ENCODE measurements at places on chromosomes 1 and 21.

GRCh38 chr1:107298526-107298925 is 157.7 kb downstream of the NTNG1 start:
- DNase-seq: no peak

GRCh38 chr1:225137976-225138375 is 208.5 kb downstream of the DNAH14 start:
- no peak for DNase-seq

DNA sequence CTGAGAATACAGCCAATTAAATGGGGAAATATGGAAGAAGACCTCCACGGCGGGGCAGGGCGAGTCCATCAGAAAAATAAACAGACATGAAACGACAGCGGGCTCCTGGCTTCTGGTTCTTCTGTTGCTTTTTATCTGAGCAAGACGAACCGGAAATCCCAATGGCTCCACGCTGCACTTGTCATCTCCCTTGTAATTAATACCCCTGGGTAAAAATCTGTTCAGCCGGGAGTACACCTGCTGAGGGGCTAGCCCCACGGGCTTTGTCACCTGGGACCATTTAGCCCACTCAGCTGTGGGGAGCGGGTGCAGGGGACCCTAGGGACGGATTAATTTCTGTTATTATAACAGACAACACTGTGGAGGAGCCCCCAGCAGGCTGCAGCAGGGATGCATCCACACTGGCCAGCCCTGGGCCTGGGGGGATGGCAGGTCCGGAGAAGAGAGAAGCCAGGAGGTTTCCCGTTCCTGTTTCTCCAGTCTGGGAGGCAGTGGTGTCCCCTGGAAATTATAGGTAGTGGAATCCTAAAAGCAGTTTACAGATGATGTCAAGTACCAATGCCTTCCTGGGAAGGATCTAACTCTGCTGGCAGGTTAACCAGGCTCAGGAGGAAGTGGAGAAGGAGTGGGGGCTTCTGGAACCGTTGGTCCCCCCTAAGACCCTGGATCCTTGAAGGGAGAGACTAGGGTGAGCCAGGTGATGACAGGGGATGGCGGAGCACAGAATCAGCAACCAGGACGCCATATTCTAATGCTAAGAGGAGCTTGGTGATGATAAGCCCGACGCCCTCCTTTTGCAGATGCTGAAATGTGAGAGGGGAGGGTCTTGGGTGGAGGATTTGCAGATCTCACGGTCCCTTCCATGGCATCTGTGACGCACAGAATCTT is 566.1 kb downstream of the PTPRU start:
- DNase-seq: no peak

- no peak for DNase-seq
These were observed 125.5 kb upstream of the SERBP1 start for GRCh38 chr1:67555461-67556296.

GRCh38 chr1:242428399-242429190 is 95.9 kb downstream of the PLD5 start:
- no peak for DNase-seq

Data from D721Med (cell line).